Stimulated activated CD8-positive, alpha-beta memory T cell treated with anti-CD3 and anti-CD28 coated beads, Interleukin-7, amount 100 ng/mL, for 24 hours (primary cell): ENCODE measurements at places on chromosomes 1 and 21.
A peak's percentile ranks its signal among the peaks of the same experiment; 100 is the strongest.

GRCh38 chr1:184951788-184952187 lies 22.5 kb downstream of the NIBAN1 start:
- no peak for DNase-seq

DNA sequence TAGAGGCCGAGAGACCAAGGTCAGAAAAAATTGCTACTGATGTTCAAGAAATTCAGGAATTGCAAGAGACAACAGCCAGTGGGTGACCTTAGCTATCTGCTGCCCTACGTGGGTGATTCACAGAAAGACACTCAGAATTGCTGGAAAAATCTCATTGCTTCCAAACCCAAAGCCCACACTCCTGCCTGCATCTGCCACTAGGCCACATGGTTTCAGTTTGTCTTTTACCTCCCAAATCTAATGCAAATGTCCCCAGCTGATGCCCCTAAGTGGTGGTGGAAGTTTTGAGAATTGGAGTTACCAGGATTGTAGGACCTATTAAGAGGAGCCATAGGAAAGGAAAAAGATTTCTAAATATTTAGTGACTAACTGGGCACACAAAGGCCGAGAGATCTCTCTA lies 341.5 kb upstream of the CHRM3 start:
- no peak for DNase-seq

DNA sequence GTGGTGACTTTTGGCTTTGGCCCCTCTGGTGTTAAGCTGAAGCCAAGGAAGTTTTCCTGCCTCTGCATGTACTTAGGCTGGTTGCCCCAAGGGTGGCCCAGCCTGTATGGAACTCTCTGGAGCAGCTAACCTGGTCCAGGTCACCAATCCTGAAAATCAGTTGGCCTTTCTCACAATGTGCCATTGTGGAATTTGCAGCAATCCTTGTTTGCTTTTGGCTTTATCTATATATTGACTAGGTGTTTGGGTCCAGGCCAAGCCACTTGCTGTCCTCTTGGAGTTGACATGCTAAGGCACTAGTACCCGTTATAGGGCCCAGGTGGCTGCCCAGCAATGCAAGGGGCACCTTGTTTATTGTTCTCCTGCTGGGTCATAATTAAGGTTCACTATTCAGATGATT lies 124.6 kb downstream of the CAMTA1 start:
- no peak for DNase-seq

DNA sequence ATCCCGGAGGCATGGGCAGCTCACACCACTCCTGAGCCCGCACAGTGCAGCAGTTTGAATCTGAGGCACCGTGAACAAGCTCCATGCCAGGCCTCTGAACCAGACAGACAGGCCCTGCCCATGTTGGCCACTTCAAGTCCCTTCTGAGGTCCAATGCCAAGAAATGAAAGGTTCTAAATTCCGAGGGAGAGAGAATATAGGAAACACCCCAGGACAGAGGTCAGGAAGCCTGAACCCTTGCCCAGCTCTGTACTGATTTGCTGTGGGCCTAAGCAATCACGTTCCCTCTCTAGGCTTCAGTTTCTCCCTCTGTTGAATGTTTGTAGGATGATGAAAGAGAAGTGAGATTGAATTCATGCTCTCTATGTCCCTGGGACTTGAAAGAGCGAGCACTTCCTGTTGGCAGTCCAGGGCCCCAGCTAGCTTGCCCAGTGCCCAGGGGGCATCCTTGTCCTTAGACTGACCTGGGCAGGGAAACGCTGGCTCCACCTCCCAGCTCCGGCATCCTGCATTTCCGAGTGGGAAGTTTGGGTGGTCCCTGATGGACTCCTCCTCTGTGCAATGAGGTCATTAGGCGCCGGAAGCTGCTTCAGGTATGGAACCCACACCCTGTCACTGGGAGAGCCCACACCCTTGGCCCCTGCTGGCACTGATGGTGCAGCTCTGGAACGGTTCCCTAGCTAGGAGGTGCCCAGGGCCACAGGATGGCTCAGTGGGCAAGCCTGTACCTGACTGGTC lies 242.4 kb upstream of the TMEM51 start:
- no peak for DNase-seq

DNA sequence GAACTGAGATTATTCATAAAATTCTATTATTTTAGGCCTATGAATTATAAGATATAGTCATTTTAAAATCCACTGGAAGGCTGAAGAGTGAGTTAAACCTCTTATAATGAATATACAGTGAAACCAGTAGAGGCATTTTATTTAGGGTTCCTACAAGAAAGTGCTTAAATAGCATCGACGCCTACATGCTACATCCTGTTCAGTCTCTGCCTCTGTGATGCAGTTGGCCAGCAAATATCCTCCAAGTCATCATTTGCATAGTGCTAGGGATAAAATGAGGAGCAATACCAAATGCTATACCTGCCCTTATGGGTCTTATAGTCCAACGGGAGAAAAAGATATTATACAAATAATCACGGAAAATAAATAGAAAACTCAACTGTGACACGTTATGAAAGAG lies 59.6 kb downstream of the EDEM3 start:
- no peak for DNase-seq

DNA sequence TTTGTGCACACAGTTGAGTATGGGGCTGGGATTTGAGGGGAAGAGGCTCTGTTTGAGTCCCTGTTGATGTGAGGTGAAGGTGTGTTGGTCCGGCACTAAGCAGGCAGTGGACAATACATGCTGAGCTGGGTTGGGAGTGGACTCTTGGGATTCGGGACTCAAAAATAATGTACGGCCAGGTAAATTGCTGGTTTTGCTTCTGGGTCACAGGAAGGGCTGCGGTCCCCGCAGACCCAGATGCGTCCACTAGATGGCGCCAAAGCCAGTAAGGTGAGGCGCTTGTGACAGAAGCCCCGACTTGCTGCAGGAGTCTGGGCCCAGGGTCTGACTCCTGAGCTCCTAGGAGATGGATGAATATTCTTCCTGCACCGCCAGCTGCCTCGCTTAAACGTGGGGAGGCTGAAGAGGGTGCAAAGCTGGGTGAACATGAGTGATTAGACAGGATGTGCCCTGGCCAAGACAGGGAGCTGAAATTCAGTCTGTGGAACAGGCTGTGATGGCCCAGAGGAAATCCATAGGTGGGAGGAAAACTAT lies 61.4 kb downstream of the ACBD3 start:
- DNase-seq, result peak; percentile 90

DNA sequence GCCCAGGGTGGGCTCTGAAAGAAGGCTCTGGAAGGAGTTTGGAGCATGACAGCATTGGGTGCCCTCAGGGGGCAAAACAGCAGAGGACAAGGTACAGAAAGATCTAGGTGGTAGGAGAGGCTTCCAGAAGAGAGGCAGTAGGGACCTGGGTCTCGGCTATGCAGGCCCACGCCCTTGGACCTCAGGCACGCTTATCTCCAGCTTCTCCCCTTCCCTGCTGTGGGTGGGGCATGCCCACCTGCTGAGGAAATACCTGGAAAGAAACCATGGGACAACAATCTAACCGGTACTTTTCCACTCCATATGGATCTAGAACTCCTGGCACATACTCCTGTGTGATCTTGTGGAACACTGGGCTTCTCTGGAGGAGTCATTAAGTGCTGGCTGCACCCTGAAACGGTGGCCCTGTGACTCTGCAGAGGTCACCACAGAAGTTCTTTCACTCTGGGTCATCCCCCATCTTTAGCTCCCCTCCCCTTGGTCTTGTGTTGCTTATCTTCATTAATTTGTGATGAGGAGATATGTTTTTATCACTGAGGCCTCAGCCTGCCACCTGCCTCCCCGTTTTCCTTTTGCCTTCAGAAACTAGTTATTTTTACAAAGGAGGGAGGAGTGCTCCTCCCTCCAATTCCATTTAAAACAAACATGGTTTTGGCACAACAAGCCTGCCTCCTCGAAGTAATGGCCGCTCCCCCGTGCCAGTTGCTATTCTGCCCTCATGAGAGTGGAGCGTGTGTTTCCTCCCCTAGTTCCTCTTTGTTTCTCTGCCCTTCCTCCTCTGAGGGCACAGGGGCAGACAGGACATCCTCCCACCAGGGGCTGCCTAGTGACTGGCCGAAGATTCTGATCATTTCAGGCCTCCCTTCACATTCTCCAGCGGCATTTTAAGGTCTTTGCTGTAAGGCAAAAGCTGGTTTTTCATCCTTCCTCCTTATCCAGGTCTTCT lies 78.0 kb upstream of the ATP5PO start:
- no peak for DNase-seq

DNA sequence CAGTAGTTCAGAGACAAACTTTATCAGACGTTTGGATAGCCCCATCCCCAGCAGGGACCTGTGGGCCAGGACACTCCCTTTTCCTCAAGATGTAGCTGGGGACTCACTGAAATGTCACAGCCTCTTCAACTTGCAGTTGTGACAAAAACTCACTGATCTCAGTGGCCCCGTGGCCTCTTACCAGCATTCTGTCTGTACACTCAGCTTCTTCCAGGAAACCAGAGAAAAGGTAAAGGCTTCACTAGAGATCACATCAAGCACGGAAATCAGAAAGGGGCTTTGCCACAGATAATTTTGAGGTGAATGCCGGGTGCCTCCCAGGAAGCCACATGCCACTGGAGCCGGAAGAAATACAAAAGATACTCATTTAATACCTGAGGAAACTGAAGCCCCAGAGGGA lies 122.2 kb downstream of the CCDC185 start:
- no peak for DNase-seq
